ENCODE measurements at places on chromosomes 7 and 10.

DNA sequence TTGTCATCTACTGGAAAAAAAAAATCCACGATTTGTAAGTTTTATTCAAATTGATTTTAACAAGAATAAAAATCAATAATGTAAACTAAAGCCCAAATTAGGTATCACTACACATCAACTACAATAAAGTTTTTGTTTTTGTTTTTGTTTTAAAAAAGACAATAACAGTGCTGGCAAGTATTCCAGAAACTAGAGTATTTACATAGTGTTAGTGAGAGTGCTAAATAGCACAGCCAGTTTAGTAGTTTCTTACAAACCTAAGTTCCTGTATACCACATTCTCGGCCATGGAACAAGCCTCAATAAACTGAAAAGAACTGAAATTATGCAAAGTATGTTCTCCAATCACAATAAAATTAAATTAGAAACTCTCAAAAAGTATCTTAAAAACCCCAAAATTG lies 8.1 kb downstream of the ARHGAP12 start:
- DNase-seq = no peak

GRCh38 chr10:44982496-44982895 lies 3.9 kb upstream of the DEPP1 start:
- DNase-seq = no peak

DNA sequence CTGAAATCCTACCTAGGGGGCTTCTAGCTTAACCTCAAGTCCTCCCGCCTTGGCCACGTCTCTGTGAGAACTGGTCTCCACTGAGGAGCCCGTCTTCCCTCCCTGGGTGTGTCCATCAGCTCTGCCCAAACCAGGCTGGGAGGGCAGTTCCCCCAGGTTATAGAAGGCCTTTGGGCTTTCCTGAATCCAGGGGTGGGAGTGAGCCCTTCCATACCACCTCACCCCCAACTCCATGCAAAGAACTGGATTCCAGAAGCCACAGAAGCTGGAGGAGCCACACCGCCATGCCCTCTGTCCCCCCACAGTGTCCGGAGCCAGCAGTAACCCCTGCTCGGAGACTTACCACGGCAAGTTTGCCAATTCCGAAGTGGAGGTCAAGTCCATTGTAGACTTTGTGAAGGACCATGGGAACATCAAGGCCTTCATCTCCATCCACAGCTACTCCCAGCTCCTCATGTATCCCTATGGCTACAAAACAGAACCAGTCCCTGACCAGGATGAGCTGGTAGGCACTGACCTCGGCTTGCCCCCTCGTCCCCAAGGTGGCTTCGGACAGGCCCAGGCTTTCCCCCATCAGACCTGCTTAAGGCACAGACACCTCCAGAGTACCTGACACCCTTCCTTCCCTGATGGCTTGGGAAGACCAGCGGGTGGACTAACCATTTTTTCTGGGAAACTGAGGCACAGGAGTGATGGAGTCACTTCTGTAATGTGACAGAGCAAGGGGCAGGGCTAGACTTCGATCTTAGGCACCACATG lies 4.7 kb downstream of the CPA1 start:
- DNase-seq = no peak

- DNase-seq = peak; percentile 59
These were observed 34.6 kb downstream of the AGK start for GRCh38 chr7:141585592-141586510.

DNA sequence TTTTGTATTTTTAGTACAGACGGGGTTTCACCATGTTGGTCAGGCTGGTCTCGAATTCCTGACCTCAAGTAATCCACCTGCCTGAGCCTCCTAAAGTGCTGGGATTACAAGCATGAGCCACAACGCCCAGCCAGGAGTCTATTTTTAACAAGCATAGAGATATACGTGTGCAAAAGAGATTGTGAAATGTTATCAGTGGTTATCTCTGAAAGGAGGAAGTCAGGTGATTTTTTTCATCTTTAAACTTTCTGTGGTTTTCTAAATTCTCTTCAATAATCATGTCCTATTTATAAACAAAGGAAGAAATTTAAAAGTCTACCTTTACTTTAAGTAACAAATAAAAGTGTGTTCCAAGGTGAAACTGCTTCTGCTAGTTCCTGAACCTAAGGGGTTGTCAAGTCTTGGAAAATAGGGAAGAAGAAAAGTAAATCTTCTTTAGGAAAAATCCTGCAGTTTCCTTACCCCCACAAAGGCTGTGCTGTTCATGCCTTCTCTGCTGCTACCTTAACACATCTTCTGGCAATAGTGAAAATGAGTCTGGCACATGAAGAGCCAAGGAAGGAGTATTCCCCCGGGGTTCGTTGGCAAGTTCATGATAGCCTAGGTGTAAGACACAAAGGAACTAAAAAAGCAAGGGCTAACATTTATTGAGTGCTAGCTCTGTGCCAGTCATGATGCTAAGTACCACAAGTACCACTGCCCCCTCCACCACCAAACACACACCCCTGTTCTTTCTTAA lies 51.1 kb downstream of the CYP26A1 start:
- no peak for DNase-seq

DNA sequence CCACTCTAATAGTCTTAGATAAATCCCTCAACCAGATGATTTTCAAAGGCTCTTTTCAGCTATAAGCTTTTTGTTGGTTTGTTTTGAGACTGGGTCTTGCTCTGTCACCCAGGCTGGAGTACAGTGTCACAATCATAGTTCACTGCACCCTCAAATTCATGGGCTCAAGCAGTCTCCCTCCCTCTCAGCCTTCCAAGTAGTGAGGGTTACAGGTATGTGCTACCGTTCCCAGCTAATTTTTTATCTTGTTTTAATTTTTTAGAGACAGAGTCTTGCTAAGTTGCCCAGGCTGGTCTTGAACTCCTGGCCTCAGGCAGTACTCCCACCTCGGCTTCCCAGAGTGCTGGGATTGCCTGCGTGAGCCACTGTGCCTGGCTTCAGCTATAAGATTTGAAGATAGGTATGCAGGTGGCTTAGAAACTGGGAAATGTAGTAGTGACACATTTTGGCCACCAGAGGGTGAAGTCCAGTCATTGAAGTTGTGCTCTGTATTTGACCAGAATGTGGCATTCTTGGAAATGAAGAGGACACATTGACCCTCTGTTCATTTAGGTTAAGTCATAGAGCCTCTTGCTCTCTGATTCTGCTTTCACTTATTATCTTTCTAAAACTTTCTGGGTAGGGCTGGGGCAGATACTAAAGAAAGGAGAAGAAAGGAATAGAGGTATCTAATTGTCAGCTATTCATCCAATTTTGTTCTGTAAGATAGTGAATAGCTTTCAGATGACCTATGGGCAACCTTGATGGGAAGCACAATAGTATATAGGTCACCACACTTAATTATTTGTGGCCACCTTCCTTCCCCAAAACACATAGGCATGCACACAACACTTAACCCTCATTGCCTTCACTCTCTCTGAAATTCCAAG lies 36.0 kb downstream of the R3HCC1L start:
- peak; percentile 69 for DNase-seq

DNA sequence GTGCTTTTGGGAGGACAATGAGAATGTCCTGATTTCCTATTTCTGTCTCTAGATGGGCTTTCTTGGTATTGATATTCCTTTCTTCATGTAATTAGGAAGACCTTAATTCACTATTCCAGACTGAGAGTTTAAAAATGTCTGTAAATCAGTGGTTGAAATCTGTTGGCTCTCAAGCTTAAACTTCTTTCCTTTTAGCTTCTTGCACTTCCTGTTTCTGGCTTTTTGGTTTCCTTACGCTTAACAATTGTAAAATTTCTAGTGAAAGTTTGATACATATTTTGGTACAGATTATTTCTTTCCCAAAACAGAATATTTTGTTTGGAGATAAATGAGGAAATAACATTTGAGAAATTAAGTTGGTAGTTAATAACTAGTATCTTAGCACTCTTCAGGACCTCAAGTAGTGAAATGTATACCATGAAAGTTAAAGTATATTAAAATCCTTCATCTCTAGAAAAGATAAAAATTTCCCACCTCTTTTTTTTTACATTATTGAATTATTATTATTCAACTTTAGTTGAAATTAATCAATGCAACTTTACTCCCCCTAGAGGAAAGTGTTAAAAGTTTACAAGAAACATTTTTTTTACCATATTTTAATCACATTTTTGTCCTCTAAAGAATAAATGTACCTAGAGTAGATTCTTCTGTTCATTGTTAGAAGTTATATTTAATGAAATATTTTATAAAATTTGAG lies 137.2 kb downstream of the PHTF2 start:
- DNase-seq = peak; percentile 21

DNA sequence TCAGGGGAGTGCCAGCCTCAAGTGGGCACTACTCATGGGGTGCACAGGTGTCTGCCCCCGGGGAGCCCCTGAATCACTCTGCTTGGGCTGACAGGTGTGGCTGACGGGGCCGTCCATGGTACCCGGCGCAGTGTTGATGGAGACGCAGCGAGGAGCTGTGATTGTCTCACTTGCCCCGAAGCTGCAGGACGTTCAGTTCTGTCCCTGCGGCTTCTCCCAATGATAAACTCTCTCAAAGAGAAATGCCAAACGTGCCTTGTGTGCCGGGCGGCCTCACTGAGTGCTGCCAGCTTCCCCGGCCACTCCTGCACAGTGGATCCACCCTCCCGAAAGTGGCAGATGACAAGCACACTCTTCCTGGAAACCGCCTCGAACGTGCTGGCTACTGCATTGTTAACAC lies 203.2 kb downstream of the DNAJB6 start:
- DNase-seq = no peak

DNA sequence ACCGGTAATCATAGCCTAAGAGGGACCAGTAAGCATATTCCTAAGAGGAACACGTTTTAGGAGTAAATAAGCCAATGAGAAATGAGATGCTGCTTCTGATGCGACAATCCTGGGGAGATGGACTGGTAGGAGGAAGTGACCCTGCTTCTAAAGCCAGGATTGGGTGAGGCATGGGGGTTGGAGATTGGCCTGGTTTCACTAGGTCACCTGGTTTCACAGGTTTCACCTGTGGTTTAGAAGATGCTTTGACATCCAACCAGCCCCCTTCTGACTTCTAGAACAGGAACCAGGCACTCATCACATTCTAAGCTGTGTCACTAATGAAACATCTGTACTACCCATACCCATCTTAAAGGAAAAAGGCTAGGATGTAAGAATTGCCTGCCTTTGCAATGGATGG lies 53.0 kb upstream of the BAMBI start:
- DNase-seq = no peak

DNA sequence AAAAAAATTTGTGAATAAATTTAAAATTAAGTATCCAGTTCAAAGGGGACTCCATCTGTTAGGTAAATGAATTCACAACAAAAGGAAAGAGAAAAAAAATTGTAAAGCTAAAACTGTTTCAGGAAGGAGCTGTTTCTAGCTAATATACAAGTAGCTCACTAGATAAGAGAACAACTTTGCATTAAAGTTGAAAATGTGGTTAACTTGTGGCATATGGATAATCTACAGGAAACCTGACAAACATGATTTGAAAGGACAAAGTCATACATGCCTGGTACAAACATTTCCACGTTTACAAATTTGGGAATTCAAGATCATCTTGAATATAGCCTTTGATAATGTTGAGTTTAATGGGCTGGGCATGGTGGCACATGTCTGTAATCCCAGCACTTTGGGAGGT lies 8.9 kb downstream of the NT5C3A start:
- DNase-seq = no peak

- DNase-seq = peak; percentile 91
These were observed 114.9 kb downstream of the IPMK start for GRCh38 chr10:58152673-58153263.

DNA sequence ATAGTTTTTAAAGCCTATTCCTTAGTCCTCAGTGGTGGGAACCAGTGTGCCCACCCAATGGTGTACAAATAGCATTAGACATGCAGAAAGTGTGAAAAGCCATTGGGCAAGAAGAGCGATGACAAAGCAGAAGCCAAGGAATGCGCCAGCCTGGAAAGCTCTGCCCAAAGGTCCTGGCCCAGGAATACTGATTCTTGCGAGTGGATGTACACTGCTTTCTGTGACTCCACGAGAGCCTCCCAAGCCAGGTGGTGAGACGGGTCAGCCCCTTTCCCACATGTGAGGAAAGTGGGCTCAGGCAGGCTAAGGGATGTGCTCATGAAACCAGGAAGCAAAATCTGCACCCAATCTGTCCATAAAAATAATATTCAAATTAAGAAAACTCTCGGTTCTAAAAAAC lies 106.6 kb downstream of the ADCY1 start:
- no peak for DNase-seq

- DNase-seq = no peak
These were observed 78.6 kb upstream of the ARMC3 start for GRCh38 chr10:22849077-22849805.

GRCh38 chr7:5248201-5248885 lies 34.4 kb upstream of the SLC29A4 start:
- DNase-seq = no peak

DNA sequence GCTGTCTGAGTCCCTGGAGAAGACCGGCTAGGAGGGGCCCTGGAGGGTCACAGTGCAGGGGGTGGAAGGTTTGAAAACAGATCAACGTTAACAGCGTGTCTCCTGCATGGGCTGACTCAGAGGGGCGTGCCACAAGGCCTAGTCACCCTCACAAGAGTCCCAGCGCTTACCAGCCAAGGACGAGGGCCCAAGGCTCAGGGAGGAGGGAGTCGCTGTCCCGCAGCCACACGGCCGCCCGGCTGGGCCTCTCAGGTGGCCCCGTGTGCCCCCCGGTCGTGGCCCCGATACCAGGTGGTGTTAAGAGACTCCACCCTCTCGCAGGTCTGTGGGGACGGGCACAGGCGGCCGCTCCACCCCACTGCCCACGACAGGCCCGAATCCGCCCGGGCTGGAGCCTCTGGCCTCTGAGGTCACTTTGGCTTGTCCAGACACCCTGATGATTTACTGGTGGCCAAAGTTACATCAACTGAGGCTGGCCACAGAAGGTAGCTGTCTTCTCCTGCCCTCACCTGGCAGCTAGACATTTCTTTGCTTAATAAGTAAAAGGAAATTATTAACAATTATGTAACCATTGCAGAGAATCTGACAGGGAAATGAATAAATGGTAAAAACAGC lies 34.0 kb downstream of the FAM20C start:
- peak; percentile 47 for DNase-seq

- no peak for DNase-seq
These were observed 29.2 kb upstream of the ELOVL3 start for GRCh38 chr10:102196893-102197292.

Data from PC-3 (cell line).